ENCODE measurements at places on chromosomes 5 and 9.

DNA sequence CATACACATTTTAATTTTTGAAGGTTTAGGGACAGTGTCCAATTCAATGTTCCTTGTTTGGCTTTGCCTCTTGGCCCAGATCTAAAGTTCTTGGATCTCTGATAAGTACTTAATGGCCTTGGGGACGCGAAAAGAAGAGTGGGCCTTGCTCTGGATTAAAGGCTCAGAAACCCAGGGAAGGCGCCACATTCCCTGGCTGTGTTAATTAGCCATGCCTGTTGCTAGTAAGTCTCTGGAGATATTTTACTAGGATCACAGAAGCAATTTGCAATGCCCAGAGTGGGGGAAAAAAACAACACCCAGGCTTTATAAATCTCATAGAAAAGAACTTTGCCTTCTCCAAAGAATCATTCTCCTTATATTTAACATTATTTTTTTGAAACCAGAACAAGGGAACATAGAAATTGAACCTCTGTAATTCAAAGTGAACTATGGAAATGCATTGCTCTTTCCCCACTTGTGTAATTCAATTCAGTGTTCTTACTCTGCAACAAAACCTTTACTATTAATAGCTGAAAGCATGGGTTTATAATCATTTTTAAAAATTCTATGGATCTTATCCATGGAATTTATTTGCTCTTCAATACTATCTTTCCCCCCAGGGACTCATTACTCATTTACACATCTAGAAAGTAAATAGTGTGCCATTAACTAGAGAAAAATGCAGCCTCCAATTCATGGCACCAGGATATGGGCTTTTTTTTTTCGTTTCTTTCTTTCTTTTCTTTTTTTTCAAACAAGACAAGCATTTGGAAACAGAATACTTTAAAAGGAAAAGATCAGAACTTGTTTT, 172.2 kb upstream of the ANKRD55 start:
- no peak for DNase-seq

DNA sequence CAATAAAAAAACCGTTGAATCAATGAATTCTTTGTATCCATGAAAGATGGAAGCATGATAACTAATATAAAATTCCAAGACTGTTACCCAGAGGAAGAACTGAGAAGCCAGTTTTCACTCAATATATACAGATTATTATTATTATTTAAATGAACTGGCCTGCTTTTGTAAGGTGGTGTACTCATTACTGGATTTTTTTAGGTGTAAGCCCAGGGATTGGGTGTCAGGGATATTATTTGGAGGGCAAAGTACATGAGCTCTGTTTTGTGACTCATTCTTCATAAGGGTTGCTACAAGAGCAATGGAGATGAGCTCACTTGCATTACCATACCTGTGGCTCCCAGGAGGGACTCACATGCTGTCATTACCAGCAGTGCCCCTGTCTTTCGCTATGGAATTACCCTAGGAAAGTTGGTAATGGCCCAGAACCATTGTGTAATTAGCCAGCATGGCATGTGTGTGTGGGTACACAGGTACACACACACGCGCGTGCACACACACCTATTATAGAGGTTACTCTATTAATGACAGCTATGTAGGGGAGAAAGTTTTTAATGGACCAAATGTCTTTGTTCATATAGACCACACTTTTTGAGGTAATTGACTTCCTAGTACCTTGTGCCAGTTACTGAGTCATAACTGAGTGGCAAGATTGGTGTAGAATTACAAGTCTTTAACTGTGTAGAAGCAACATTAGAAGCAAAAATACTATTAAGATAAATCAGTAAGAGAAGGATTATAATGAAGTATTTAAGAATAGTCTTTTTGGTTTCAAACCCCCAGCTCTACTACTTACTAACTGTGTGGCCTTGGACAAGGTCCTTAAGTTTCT, 143.4 kb downstream of the GDNF start:
- DNase-seq = no peak

DNA sequence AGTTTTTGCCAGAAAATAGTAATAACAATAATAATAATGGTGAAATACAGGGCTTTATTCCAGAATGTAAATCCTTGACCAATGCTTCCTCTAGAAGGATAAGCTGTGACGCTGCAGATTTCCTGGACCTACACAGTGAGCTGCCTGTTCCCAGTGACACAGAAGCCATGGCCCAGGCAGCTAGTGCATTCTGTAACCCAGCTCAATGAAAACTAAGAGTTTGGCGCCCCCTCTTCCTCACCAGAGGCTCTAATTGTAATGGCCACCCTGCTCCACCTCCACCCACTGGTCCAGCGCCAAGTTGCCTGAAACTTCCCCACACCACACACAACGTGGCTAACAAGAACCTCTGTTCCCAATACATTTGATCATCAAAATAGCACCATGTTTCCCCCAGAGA, 248.1 kb downstream of the CETN3 start:
- no peak for DNase-seq

DNA sequence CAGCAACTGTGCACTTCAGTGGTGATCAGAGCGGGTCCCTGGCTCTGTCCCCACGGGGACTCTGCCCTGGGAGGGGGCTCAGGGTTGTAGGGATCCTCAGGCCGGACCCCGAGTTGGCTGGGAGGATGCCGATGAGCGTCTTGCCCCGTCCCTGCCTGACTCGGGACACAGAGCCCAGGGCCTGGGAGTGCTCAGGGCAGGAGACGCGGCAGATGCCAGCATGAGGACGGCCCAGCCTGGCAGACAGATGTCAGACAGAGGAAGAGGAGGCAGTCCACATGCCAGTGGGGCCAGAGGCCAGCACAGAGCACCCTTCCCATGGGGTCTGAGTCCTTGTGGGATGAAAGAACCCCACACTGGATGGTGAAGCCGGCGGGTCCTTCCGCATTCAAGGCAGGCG, 11.3 kb downstream of the LCN12 start:
- no peak for DNase-seq

DNA sequence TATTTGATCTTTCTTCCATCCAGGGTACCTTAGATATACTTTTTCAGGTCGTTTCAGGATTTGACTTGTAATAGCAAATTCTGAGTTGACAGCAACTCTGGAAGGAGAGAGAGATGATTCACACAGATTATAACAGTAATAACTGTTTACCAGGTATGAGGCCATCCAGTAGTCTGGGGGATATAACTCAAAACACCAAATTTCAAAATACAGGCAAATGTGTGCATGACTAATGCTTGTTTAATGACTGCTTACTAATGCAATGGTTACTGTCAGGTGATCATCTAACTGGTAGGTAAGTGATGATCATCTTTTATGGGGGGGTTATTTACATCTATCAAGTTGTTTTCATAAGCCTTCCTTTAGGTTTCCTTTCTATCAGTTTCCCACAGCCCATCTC, 412.3 kb downstream of the MAT2B start:
- no peak for DNase-seq

GRCh38 chr5:166648736-166649135, 1642.7 kb upstream of the WWC1 start:
- no peak for DNase-seq

DNA sequence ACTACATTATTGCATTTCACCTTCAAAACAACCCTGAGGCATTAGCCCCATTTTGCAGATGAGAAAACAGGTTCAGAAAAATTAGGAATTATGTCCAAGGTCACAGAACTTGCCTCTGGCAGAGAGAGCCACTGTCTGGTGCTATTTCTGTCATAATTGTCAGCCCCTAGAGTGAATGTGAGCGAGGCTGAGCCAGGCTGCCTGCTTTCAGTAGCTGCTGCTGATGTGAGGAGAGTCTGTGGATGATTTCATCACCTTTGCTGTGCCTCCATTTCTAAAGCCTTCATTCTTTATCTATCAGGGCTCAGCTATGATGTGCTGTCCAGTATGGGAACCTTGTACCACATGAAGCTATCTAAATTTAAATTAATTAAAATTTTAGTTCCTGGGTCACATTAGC, 71.4 kb downstream of the INSYN2B start:
- DNase-seq = no peak

DNA sequence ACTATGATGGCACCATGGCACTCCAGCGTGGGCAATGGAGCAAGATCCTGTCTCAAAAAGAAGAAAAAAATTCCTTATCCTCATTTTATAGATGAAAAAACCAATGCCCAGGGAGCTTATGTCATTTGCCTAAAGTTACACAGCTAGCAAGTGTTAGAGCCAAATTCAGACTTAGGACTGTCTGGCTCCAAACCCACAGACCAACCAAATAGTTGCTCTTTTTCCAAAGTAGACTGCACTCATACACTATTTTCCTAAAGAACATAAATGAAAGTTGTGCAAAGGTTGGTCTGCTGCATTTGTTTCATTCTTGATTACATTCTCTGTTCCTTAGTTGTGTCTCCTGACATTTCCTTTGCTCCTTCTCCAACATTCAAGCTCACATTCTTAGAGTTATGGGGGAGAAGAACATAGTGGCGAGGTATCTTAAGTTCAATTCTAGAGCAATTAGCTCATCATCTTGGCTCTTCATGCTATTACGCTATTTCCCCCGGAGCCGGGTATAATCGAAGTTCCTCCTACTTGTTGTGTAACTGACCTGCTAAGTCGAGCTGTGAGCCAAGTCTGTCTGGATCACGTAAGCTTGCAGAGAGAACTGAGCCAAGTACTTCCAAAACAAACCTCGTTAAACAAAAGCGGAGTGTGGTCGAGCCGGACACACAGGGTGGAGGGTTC, 138.3 kb downstream of the RFK start:
- DNase-seq = no peak

GRCh38 chr9:15131094-15131493, 175.9 kb downstream of the TTC39B start:
- DNase-seq = no peak

DNA sequence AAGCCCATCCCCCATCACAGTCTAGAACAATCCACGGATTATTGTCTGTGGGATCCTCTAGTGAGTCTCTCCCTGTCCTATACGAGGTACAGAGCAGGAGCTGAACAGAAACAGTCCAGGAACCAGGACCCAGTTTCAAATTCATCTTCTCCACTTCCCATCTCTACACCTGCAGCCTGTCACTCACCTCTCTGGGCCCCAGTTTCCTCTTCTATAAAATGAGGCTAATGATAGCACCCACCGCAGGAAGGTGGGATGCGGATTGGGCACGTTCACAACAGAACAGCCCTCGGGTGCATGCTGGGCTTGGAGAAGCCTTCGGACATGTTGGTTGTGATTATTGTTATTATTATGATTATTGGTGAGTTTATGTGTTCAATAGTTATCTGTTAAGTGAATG, 78.5 kb downstream of the ANKRD33B start:
- no peak for DNase-seq

DNA sequence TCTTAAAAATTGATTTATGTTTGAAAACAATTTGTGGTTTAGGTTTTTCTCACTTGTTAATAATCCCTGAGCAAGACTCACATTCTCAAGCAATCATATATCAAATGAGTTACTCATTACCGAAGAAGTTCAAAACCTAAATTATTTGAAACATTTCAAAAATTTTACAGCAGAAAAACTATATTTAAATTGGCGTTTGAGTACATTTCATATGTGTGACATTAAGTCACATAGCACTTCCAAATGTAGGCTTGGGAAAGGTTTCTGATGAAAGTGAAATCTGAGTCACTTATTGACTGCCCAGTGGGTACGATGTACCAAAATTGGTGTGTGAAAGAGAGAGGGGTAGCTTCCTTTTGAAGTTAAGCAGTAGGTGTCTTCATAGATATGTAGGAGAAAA, 411.4 kb upstream of the SGCD start:
- DNase-seq = no peak

All from brain (organoid and tissue), 16 donors.